ENCODE measurements at places on chromosomes 5 and 9.

DNA sequence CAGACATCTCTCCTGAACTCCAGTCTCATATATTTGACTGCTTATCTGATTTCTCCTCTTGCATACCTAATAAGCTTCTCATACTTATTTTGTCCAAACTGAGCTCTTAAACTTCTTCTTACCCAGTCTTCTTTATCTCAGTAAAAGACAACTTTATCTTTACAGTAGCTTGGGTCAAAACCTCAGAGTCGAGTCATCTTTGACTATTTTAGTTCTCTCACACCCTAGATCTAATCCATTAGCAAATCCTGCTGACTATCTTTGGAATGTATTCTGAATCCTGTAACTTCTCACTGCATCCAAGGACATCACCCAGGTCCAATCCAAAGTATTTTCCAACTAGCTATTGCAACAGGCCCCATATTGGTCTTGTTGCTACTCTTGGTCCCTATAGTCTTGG, 11.8 kb upstream of the JAK2 start:
- DNase-seq: no peak

- DNase-seq: no peak
Measured at GRCh38 chr5:74364507-74364906, 276.0 kb downstream of the ENC1 start.

- peak; percentile 22 for DNase-seq
Measured at GRCh38 chr9:114271556-114272510, 51.1 kb upstream of the ORM1 start.

DNA sequence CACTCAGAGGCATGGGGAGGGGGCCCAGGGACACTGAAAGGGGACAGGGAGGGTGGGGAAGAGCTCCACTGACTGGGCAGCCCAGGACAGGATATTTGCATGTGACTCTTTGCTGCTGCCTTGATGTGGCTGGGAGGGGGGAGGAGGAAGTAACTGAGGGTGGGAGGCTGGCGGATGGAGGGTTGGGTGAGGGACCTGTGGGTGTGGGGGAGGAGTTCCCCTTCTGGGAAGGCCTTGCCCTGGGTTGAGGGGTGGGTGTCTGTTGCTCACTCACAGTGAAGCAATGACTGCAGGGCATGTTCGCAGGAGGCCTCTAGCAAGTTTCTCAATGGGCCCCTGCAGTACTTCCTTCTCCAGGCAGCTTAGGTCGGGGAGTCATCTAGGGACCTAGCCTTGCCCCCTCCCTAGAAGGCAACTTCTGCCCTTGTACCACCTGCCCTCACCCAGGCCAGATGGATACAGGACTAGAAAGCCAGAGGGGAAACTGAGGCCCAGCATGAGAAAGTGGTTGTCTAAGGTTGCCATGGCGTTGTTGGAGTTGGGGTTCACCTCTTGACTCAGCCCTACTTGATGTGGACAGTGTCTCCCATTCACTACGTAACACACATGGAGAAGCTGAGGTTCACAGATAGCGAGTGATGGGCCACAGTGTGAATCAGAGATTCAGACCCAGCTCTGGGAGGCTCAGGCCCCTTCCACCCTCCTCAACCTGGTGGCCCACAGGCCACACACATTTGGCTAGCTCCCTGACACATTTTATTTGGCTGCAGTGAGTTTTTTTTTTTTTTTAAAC, 3.0 kb downstream of the GRK6 start:
- no peak for DNase-seq

DNA sequence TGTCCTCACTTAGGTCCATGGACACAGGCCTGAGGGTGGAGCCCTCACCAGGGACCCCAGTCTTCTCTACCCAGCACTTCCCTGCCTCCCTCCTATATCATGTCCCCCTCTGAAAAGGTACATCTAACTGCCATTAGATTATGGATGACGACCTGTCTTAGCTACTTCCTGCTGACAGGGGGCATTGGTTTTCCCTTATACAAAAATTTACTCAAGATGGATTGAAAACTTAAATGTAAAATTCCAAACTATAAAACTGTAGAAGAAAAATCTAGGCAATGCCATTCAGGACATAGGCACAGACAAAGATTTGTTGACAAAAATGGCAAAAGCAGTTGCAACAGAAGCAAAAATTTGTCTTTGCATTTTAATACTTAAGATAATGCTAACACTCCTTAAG, 623.2 kb upstream of the FAM174A start:
- no peak for DNase-seq

DNA sequence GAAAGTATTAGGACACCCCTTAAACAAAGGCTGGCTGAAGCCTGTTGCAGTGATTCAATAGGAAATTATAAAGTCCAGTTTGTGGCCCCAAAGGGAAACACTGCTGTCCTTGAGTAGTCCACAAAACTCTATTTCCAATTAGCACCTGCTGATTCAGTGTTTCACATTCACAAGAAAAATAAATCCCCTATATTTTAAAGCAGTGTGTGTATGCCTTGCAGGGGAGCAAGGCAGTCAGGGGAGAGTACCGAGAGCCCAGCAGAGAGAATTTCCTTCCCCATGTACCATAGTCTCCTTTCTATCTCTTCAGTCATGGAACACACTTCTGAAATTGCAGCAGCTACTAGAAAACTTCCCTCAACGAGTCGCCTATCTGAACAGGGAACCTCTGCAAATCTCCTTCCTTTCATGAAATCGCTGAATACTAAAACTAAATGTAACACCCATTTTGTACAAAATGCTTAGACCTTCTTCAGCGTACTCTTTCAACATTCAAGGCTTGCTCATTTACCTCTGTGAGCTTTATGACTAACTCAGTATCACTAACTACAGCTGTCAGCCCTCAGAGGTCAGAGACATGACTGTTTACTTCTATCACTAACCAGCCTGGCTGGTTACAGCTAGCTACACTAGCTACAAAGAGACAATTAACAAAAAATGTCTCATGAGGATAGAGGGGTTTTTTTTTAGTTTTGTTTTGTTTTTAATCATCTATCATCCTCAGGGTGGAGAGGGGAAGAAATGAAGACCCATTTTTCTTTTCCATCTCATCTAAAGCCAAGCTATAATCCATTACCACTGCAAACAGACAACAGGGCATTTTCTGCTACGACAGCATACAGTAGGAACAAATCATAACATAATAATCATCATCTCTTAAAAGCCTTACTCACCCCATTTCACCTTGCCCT, 188.7 kb downstream of the EBF1 start:
- DNase-seq: no peak

DNA sequence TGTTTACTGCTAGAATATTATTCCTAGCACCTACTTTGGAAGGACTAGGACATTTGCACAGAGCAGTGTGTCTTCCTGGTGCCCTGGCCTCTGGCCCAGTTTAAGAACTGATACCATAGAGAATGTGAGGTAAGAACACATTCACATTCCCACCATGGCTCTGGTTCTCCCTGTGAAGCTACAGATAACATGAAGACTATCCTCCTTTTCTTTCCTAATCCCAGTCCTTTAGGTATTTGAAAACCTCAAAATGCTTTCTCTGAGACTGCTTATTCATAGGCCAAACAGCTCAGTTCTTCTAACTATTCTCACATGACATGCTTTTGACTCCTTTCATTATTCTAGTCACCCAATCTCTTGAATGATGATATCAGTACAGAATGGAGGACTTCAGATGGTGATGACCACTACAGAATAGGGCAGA, 11.9 kb downstream of the FAM219A start:
- DNase-seq: no peak

DNA sequence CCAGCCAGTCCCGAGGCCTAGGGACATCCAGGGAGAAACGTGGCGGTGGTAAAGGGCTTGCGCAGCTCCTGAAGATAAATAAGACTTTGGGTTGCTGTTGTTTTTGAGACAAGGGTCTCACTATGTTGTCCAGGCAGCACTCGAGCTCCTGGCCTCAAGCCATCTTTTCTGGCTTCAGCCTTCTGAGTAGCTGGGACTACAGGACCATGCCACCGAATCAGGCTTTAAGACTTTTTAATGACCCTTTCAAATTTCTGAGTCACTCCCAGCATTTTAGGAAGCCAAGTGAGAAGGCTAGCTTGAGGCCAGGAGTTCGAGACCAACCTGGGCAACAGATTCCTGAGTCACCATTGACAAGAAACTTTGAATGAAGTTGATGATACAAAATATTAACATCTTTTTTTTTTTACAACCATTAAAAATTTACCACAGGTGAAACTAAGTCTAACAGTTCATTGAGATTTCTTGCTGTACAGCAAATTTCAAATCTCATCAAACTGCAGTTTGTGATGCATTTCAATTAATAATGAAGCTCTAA, 817 bp upstream of the GNE start:
- DNase-seq: no peak

DNA sequence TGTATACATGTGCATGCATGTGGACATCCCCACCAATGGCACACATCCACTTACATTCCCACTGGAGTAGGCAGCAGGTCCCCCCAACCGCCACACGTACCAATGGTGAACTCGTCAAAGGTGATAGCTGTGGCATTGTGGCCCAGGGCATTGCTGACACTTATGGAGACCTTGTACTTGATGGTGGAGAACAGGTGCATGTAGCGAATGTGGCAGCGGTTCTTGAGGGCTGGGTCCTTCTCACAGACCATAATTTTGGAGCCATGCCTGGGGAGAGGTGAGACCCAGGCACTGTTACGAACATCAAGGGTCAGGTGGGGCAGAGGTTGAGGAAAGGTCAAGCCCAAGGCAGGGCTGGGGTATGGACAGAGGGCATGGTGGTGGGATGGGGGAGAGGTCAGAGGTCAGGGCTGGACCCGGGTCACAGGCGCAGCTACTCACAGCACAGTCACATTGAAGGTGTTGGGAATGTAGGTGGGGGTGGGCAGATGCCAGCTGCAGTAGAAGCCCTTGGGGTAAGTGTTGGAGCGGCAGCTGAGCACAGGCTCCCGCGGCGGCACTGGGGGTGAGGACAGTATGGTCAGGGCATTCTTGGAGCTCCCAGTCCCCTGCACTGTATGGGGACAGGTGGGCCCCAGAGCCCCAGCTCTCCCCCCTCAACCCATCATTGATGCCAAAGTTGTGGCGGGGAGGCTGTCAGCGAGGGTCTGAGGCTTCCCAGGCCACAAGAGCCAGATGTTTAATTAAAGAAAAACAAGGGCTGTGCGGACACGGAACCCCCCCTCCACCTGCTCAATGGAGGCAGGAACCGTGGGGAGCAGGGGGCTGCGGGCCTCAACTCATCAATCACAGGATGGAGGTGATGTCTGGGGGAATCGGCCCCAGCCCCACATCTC, 31.9 kb downstream of the CNTFR start:
- no peak for DNase-seq

DNA sequence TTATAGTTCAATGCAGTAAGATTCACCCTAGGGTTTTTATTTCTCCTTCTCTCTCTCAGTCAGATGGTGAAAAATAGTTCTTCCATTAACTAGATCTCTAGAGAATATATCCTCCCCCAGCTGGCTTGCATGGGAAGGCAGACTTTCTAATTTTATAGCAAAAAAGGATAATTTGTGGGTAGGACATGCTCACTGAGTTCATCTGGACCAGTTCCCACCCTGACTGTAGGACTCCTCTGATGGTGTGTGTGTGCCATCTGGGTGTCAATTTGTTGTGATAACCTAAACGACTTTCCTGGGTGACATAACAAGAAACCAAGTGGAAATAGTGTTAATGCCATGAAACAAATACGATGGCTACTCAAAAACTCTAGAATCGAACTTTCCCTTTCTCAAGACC, 44.9 kb downstream of the APBA1 start:
- no peak for DNase-seq

DNA sequence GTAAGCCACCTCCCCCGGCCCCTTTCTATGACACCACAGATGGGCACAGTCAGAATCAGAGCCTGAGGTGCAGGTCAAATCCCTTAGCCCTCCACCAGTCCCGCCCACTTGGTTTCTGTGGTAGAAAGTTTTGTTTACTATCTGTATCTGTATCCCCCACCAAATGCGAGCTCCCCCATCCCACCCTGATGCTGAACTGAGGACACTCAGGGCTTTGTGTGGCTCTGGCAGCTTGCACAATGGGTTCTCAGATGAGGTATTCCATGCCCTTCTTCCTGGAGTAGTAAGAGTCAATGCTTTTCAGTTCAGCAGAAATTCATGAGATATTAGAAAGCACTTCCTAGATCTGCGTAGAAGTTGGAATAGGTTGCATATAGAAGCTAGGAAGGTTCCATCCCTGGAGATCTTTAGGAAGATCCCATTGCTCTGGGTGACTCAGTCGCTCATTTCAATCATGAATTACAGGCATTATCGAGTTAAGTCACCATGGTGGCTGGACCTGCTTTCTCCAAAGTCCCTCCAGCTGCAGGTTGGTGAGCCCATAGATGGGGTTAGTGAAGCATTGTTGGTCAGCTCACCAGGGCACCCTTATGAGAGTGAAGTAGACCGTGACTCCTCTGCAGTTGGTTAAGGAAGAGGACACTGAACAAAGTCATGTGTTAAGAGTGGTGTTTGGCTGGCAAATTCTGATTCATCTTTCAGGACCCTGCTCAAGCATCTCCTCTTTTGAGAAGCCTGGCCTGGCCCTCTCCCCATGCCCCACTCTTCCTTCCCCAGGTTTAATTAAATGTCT, 10.6 kb upstream of the KCNIP1 start:
- DNase-seq: no peak

DNA sequence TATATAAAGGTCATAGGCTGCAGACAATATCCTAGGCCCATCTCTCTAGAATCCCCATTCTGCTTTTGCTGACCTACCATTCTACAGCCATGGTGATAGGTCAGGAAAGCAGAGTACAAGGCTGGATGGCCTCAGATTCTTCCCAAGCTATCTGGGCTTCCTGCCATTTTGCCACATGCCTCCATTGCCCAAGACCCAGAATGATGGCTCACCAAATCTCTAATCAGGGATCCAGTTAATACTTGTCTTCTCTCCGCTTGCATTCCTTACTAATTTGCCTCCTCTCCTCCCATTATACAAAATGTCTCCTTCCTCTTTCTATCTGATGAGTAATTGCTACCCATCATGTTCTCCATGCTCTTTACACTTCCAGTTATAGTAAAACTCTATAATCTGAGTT, 22.7 kb upstream of the NDUFS4 start:
- no peak for DNase-seq

GRCh38 chr9:29778281-29778849, 2205.1 kb upstream of the C9orf72 start:
- no peak for DNase-seq

- no peak for DNase-seq
Measured at GRCh38 chr5:180568914-180569313, 22.4 kb downstream of the SCGB3A1 start.

DNA sequence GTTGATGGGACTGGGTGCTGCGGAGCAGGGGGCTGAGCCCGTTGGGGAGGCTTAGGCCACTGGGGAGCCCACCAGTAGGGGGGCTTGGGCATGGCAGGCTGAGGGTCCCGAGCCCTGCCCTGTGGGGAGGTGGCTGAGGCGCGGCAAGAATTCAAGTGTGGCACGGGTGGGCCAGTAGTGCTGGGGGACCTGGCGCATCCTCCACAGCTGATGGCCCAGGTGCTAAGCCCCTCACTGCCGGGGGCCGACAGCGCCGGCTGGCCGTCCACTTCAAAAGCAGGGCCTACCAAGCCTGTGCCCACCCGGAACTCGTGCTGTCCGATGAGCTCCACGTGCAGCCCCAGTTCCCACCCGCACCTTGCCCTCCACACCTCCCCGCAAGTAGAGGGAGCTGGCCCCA, 917.5 kb downstream of the TAF11L14 start:
- no peak for DNase-seq

DNA sequence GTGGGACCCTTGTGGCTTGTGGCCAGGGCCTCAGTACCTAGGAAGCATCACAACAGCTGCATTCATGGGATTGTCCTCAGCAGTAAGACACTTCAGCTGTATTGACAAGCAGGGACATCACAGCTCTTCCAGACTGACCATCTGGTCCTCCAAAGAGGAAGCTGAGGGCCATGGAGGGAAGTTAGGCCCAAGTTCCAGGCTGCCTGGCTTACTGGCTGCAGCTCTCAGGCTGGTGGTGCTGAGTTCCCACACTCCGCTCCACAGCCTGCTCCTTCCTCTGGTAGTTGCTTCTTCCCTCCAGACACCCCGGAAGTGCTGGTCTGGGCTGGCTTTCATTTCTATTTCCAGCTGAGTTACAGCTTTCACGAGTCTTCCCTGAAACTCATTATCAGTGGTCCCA, 5.7 kb upstream of the STING1 start:
- DNase-seq: no peak
